Mammary epithelial cell (primary cell): ENCODE measurements at places on chromosomes 11 and 22. TPM values are rescaled to one million over a fixed set of nuclear protein-coding genes. Genes with fewer than 3 reads are reported as not detected.

Gene MFRP
- not detected for polyA plus RNA-seq

Gene MS4A4E
- not detected for polyA plus RNA-seq

Gene GRM5
- not detected for polyA plus RNA-seq

GRCh38 chr11:134069426-134070341 is 812 bp downstream of the JAM3 start:
- DNase-seq: no peak

DNA sequence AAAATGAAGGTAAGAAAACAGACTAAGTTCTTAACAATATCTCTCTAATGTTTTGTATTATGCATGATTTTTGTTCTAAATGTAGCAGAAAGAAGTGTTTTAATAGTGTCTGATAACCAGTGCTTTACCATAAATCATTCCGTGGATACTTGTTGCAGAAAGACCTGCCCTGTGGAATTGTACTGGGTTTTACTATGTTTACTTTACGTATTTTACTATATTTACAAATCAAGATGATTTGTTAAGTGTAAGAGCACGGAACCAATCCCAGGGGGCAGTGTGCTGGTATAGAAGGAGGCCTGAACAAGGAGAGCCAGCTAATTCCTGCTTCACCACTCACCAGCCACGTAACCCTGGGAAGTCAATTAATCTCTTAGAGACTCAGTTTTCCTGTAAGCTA is 1.4 kb downstream of the HTR3B start:
- no peak for DNase-seq

- peak; percentile 26 for DNase-seq
Measured at GRCh38 chr22:45212992-45213751, 27.5 kb downstream of the KIAA0930 start.

- DNase-seq: no peak
Measured at GRCh38 chr11:117441146-117441975, 113.7 kb downstream of the CEP164 start.

- DNase-seq: no peak
Measured at GRCh38 chr22:21728270-21728669, 7.3 kb downstream of the YPEL1 start.

DNA sequence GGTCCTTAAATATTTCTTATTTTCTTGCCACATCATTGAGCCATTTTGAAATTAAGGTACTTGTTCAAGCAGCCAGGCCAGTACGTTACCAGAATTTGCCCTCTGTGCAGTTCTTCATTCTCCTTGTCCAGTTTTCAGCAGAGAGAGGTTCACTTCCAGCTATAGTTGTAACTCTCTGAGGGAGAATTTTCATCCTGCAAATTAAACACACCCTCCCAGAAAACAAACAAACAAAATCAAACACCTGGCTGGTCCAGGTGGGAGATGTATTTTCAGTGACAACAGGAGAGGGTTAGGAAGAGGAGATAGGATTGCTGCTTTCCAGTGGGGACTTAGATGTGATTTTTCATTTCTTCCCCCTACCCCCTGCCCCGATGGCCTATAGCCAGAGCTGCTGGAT is 45.0 kb downstream of the LHFPL7 start:
- no peak for DNase-seq

GRCh38 chr22:26321469-26321913 is 107.6 kb upstream of the ASPHD2 start:
- DNase-seq: no peak
